ENCODE measurements at places on chromosomes 5 and 9.

- no peak for DNase-seq
Measured at GRCh38 chr5:54894957-54895815, 90.2 kb downstream of the ESM1 start.

DNA sequence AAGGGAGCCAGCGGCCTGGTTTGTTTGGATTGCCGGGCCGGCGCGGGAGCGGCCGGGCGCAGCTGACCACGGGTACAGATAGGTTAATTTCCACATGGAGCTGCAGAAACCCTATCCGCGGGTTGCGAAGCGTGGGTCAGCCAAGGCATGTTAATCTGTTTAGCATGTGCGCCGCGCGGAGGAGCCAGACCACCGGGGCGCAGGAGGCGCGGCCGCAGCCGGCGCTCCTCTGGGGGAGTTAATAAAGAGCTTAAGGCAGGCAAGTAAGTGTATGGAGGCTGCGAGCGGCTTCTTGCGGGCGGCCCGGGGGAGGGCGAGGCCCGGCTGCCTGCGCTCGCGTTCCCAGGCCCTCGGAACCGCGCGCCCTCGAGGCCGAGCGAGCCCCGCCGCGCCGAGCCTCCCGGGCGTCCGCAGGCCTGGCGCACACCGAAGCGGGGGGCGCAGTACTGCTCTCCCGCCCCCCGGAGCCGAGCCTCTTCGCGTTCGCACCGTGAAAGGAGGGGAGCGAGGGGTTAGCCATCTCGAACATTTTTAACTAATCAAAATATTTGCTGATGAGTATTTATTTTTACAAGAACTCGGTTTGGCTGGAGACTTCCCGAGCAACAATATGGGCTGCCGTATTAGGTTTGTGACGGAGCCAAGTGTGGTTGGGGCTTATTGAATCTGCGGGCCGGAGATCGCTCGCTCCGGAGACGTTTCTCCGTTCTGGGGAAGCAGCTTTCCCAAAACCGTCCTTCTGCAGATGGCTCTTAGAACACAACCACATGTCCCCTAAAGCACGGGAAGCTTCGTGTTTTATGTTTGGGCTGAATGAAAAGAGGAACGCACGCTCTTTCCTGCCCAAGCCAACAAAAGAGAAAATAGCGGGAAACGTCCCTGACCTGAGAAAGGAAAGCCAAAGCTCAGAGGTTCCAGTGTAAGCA lies 28.8 kb downstream of the FOXD1 start:
- no peak for DNase-seq

DNA sequence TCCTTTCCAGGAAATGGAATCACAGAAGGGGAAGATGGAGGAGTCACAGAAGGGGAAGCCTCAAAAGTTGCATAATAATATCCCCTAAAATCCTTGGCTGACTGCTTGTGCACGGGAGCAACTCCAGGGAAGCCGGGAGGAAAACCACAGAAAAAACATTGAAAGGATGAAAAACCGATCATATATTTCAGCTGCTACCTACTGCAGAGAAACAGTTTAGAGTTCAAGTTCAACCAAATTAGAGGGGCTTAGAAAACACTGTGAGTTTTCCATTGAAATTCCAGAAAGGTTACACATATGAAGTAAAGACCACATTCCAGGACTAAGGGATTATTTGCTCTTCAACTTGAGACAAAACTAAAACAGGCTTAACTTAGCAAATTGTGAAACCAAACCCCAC lies 37.6 kb upstream of the MTAP start:
- no peak for DNase-seq

GRCh38 chr5:123360201-123360571 lies 63.0 kb downstream of the CEP120 start:
- DNase-seq: no peak

GRCh38 chr5:151063142-151063989 lies 17.5 kb downstream of the TNIP1 start:
- no peak for DNase-seq

- no peak for DNase-seq
Measured at GRCh38 chr5:96690861-96691260, 28.7 kb downstream of the CAST start.

GRCh38 chr9:134318481-134318891 lies 7.8 kb upstream of the RXRA start:
- DNase-seq: no peak

DNA sequence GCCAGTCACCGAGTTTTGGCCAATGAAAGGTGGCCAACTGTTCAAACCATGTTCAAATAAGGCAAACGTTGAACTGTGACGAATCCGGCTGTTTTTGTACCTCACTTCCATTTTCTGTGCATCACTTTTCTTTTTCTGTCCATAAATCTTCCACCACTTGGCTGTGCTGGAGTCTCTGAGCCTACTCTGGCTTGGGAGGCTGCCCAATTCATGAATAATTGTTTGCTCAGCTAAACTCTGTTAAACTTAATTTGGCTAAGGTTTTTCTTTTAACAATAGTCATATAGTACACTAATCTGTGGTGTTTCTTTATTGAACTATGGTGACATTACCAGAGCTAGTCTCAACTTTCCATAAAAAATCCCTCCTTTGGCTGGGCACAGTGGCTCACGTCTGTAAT lies 11.3 kb downstream of the NIM1K start:
- DNase-seq: no peak

DNA sequence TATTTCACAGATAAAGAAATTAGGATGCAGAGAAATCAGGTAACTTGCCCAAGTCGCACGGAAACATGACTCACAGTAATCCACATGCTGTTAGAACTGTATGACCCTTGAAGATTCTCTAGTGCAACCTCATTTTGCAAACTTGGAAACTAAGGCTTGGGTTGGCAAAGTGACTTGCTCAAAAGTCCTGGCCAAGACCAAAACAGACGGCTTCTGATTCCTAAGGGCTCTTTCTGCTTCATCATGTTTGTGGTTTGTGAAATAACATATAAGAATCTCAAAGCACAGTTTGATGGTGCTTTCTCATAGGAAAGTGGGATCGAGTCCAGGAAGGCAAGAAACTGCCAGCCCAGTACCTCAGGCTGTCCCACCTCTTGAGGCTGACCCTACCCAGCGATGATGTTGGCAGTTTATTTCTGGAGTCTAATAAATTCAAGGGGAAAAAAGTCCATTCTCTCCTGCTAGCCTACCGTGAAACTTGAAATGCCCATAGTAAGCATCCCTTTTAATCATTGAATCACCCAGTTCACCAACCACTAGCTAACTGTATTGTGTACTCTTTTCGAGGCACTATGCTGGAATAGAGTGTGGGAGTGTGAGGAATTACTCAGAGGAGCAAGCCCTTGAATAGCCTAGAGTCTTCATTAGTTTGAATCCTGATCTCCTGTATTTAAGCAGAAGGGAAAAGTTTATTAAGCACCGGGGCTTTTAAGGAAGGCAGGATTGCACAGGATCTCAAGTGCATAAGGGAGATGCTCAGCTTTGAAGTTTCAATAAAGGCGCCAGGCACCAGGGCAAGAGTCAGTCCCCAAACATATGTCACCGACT lies 14.1 kb downstream of the CAPSL start:
- DNase-seq: no peak

DNA sequence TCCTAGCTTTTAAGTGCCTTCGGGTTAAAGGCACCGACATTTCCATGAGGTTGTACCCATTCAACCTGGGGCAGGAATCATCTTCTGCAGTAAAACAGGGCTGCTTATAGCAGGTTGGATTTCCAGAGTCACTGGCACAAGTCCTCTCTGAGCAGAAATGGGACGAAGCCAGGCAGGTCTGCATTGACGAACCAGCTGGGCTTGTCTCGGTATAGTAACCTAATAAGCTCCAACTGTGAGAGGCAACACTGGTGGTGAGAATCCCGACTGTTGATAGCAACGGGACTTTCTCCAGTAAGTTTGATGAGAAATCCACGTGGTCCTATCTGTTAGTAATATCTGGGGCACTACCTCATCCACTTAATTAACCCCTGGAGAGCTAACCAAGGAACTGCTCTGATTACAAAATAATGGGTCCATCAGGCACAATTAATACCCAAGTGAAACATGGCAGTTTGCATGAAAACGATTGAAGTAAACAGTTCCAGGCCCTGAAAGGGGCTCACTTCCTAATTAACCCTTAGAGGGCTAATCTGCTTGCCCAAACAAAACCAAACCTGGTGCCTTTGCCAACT lies 491.0 kb upstream of the C9orf72 start:
- DNase-seq: no peak

- DNase-seq: no peak
Measured at GRCh38 chr5:44538797-44539601, 149.8 kb upstream of the FGF10 start.

- no peak for DNase-seq
Measured at GRCh38 chr5:118554981-118555380, 433.4 kb downstream of the DTWD2 start.

- no peak for DNase-seq
Measured at GRCh38 chr5:170132269-170132975, 26.7 kb downstream of the FOXI1 start.

GRCh38 chr5:134813407-134813806 lies 32.4 kb upstream of the C5orf24 start:
- no peak for DNase-seq

DNA sequence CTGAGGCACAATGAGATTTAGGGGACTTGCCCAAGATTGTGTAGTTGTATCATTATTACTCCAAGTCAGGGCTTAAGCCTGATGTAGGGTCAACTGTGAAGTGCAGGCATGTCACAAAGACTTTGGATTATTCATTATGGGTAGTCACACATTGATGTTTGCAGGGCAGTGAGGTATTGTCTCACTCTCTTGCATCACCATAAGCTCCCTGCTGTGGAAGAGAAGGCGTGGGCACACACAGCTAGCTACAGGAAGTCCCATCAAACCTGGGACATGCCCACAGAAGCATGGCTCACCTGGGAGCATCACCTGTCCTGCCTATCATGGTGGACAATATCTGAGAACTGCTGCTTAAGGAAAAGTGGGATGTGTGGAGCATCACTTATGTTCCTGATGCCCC lies 42.1 kb downstream of the TMOD1 start:
- DNase-seq: no peak
